ENCODE measurements at places on chromosomes 1 and 21. TPM values are rescaled to one million over a fixed set of nuclear protein-coding genes. Genes with fewer than 3 reads are reported as not detected.

PGLYRP3 gene
- total RNA-seq: not detected

S100A3 gene
- not detected for total RNA-seq

SELENBP1 gene
- total RNA-seq: 108 TPM

DOCK7 gene
- 56.4 TPM for total RNA-seq

CASQ2 gene
- total RNA-seq: 6.6 TPM

C1QTNF12 gene
- total RNA-seq: not detected

VWA1 gene
- 227 TPM for total RNA-seq

IL22RA1 gene
- 0.82 TPM for total RNA-seq

PLEKHA6 gene
- total RNA-seq: 24.5 TPM

CFAP74 gene
- total RNA-seq: not detected

GNG4 gene
- total RNA-seq: 47.7 TPM

CGN gene
- total RNA-seq: 23.2 TPM

RPTN gene
- not detected for total RNA-seq

FAM177B gene
- 0.51 TPM for total RNA-seq

LRRC38 gene
- 0.45 TPM for total RNA-seq

LCE2C gene
- total RNA-seq: not detected

LCE3E gene
- total RNA-seq: not detected

NR1I3 gene
- not detected for total RNA-seq

PM20D1 gene
- total RNA-seq: not detected

RXFP4 gene
- not detected for total RNA-seq

TRABD2B gene
- 2.1 TPM for total RNA-seq

CCDC27 gene
- not detected for total RNA-seq

WDR64 gene
- 0.91 TPM for total RNA-seq

E2F2 gene
- 1.0 TPM for total RNA-seq

TAS1R1 gene
- 1.5 TPM for total RNA-seq
